ENCODE measurements at places on chromosomes 13 and 19.

- no peak for DNase-seq
Observed at GRCh38 chr13:29710511-29710910, 115.0 kb upstream of the SLC7A1 start.

DNA sequence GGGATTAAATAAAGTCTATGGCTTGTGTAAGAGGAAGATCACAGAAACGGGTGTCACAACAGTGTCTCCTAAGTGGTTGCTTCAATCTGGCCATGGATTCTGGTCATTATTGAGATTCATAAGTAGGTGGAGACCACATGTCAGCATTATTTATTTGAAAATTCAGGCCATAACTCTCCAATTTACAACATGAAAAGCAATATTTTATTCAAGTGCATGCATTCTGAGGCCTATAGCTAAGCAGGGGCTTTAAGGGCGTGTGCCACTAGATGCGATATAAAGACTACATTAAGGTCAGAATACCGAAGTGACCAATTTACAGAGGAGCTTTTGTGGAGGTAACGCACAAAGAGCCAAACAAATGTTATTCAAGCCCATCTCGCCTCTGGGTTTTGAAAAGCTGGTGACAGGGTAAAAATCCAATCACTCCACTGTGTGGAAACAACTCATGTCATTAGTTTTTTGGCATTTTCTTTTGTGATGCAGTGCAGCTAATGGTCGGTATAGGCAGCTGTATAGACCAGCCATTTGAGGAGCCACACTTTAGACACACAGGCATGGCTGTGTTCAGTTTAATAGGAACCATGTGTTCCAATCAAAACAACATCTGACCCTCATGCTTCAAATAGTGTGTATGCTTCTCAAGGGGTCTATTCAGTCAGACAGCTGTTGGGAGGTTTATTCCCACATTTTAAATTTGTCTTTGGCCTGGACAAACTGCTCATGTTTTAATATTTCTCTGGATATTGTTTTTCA is 123.7 kb downstream of the KL start:
- DNase-seq = no peak

GRCh38 chr13:35766663-35767062 is 290.2 kb upstream of the MAB21L1 start:
- no peak for DNase-seq

GRCh38 chr13:73351730-73352129 is 292.9 kb downstream of the KLF5 start:
- no peak for DNase-seq

DNA sequence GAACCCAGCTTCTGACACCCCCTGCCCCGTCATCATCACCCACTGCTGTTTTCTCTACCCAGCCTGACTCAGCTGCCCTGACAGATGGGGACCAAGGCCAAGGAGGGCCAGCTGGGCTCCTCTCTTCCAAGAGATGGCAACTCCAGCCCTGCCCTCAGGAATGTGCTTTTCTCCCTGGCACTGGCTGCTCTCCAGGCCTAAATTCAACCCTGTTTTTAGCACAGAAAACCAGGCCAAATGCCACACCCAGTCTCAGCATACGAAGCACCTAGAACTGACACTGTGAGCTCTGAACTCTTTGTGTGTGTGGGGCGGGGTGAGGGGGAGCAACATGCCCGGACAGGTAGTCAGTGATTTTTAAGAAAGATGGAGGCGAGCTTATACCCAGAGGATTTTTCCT is 23.4 kb upstream of the IGFL1 start:
- no peak for DNase-seq

- no peak for DNase-seq
Observed at GRCh38 chr19:7512400-7512851, 3.5 kb upstream of the ZNF358 start.

DNA sequence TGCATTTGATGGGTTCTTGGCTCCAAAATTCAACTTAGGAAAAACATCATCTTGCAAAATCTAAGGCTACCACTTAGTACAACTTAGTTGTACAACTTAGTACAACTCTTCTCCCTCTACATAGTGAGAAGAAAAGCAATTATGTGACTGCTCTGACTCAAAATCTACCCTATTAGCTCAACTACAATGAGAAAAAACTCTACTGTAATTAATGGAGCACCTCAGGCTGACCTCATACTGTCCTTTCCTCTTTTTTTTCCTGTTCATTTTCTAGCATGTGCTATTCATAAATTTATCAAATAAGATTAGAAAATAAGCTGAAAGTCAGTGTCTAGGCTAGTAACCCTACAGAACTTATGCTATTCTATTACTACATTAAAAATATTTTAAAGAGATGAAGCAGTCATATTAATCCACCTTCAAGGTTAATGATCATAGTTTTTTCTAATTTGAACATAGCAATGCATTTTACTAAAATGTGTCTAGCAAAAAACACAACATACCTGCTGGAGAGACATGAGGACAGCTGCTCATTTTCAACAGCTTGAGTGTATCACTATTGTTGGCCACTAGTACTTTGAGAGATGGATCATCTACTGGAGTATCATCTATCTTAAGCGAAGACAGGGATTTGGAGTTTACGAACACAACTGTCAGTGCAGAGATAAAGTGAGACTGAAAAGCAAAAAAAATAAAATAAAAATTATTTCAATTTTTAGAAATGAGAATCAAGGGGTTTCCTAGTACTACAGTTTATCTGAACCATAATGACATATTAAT is 11.9 kb downstream of the FBXL3 start:
- DNase-seq = no peak

DNA sequence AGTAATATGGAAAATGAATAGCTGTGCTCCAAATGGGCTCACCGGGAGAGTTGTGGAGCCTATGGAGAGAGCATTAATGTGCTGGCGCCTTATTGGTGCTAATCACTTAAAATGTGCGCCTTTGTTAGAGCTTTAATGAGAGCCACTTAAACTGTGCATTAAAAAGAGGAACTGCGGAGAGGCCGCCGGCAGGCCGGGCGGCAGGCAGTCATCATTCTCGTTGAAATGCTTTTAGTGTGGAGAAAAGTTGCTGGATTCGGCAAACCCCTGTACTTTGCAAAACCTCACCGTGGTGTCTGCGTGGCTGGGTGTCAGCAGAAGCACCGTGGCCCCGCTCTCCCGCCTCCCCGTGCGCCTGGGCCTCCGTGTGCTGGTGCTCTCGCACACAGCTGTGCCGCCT is 105.5 kb downstream of the KDM4B start:
- no peak for DNase-seq

DNA sequence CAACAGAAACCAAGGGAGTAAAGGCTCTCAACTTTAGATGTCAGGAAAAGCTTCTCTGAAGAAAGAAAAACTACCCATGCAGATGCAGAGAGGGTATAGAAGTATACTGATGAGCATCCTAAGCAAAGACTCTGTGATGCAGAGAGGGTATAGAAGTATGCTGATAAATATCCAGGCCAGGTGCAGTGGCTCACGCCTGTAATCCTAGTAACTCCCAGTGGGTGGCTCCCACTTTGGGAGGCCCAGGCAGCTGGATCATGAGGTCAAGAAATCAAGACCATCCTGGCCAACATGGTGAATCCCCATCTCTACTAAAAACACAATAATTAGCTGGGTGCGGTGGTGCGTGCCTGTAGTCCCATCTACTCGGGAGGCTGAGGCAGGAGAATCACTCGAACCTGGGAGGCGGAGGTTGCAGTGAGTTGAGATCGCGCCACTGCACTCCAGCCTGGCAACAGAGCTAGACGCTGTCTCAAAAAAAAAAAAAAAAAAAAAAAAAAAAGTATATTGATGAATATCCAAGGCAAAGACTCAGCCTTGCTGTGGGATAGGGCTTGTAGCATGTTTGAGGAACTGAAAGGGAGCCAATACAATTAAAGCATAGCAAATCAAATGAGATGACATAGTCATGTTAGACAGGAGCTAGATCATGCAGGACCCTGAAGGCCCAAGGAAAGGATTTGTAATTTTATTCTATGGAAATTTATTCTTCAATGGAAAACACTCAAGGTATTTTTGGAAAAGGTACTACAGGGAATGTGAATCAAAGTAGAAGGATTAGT is 14.9 kb downstream of the UBL3 start:
- no peak for DNase-seq

DNA sequence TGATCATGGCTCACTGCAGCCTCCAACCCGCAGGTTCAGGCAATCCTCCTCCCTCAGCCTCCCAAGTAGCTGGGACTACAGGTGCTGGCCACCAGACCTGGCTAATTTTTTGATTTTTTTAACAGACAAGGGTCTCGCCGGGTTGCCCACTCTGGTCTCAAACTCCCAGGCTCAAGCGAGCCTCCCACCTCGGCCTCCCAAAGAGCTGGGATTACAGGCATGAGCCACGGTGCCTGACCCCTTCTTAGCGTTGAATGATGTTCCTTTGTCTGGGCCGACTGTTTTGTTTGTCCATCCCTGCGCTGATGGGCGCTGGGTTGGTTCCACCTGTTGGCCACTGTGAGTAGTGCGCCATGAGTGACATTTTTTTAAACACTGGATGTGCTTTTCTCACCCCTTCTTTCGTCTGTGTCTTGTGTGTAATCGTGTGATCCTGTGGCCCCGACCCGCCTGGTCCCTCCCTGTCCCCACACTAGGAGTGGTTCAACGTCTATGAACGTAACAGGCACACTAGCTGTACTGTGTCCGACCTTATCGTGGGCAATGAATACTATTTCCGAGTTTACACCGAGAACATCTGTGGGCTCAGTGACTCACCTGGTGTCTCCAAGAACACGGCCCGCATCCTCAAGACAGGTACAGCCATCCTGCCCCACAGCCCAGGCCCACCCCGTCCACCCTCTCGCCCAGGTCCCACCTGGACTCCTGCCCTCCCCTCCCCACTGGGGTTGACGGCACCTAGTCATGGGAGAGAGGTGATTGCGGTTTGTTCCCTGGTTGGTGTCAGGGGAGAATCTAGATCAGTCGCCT is 15.0 kb upstream of the EMC10 start:
- DNase-seq = peak; percentile 29

DNA sequence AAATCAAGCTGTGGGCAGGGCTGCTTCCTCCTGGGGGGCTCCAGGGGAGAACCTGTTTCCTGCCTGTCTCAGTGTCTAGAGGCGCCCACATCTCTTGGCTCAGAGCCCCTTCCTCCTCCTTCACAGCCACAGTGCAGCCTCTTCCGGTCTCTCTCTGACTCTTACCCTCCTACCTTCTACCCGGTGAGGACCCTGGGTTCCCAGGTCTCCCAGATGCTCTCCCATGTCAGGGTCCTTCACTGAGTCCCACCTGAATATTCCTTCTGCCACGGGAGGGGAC is 153.1 kb downstream of the KDM4B start:
- DNase-seq = no peak

DNA sequence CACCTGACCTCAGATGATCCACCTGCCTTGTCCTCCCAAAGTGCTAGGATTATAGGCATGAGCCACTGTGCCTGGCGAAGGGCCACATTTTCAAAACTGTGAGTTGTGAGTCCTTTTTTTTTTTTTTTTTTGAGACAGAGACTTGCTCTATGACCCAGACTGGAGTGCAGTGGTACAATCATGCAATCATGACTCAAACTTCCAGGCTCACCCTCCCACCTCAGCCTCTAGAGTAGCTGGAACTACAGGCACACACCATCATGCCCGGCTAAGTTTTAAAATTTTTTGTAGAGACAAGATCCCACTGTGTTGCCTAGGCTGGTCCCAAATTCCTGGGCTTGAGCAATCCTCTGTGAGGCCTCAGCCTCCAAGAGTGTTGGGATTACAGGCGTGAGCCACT is 3.8 kb upstream of the MYPOP start:
- DNase-seq = no peak

- no peak for DNase-seq
Observed at GRCh38 chr13:91544723-91545122, 146.3 kb downstream of the GPC5 start.

DNA sequence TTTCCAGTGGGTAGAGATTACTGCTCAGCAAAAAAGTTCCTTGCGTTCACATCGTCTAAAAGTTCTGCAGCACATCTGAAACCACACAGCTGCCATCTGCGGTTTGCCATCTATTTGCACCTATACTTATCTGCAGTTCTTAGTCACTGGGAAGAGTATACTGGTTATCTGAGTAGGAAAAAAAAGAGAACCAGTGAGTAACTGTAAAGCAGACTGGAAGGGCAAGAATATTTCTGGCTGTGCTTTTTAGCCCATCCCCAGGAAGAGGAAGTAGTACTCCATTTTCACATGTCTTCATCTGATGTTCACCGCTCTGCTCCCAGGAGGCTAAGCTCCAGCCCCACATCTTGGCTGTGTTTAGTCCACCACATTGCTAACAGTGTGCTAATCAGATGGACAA is 35.6 kb downstream of the EFNB2 start:
- no peak for DNase-seq

GRCh38 chr19:46218160-46218559 is 11.4 kb upstream of the IGFL1 start:
- DNase-seq = no peak

GRCh38 chr13:61247149-61247936 is 168.3 kb downstream of the PCDH20 start:
- no peak for DNase-seq

DNA sequence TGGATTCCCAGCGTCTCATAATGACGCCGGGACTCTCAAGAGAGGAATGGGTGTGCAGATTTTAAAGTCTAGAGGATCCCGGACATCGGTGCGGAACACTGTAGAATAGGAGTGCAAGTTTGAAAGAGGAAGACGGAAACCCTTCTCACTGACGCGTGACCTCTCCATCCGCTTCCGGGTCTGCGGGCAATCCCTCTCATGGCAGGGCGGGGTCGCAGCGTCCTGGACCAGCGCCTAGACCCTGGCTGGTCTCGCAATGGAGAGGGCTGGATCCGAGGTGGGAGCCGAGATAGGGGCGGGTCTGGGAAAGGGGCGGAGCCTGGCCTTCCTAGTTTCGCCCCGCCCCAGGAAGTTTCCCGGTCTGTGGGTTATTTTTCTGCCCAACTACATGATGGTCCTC is 4.6 kb upstream of the ZNF845 start:
- no peak for DNase-seq

DNA sequence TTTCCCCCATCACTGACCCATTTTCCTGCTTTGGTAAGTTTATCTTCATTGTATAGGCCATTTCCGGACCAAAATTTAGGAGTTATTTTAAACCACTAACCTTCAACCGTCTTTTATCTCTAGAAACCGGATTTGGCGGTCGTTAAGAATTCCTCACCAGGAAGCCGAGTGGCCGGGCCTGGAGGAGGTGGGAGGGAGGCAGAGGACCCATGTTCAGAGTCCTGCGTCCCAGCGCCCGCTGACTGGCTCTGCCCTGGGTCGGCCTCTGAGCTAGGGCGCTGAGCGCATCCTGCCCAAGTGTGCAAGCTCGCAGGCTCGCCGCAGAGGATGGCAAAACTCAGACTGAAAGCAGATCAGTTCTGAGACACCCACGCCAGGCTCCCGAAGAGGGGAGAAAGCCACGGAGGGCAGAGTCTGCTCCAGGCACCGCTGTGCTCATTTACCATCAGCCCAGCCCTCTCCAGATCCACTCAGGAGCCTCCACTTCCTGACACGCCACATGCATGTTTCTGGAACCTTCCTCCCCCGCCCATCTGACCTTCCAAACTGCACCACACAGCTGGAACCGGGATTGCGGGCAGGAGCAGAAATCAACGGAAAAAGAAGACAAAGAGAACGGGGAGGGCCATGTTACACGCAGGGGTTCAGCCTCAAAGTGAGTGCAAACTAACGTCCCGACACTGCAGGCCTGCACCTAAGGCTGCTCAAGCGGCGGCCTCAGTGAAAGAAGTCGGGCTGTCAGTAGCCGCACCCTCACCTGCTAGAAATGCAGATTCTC is 8.3 kb downstream of the COL4A1 start:
- no peak for DNase-seq

- DNase-seq = no peak
Observed at GRCh38 chr19:34713262-34713637, 20.8 kb upstream of the ZNF181 start.

GRCh38 chr19:4556597-4557127 is 2.8 kb downstream of the SEMA6B start:
- DNase-seq = no peak

- DNase-seq = no peak
Observed at GRCh38 chr13:80274643-80275042, 66.3 kb downstream of the SPRY2 start.

GRCh38 chr19:30393729-30394480 is 21.7 kb downstream of the ZNF536 start:
- no peak for DNase-seq
